ENCODE measurements at places on chromosomes 7 and 10. TPM values are rescaled to one million over a fixed set of nuclear protein-coding genes. Genes with fewer than 3 reads are reported as not detected.

DNA sequence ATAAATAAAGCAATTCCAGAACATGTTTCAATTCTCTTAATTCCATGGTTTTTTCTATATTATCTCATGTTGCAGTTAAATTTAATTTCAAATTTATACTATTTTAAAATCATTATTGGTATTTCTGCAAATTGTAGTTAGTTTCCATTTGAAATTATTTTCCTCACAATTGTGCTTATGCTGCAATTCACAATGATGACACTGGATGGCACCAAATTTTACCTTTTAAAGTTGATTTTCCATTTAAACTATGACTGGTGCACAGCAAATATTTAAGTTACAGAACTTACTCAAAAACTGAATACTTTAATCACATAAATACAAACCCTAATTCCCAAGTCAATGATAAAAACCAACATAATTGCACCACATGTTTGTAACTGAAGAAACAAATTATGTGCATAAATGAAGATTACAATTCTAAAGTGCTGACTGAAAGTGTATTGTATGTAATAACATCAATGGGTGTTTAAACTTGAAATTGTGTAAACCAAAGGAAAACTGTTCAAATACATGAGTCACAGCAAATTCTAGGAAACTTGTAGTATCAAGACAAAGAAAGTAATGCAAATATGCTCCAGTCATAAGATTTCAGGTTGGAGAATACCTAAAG lies 75.3 kb upstream of the AASS start:
- no peak overlapping the region for H3K4me3 ChIP-seq
- H3K27ac ChIP-seq, result no peak overlapping the region
- no peaks in the 10 kb centered on the region for H3K4me1 ChIP-seq
- DNase-seq, result no peak

DNA sequence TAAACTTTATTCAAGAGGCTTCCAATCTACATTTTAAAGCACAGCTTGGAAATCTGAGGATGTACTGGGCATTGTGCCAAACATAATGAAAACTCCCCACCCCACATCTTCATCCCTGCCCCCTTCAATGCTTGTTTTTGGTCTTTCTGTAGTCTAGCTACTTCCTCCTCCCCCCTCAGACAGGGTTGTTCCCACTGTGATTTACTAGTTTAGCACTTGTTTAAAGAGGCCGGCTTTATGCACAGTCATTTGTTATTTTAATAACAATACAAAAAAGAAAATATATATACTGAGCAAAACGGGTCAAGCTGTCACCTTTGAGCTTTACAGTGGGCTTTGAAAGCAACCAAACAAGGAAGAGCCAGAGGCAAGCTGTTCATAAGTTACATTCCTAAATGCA lies 132.6 kb downstream of the CHRM2 start:
- no peak overlapping the region for H3K27ac ChIP-seq
- no peak for DNase-seq
- H3K36me3 ChIP-seq, result no peaks in the 10 kb centered on the region
- no peak overlapping the region for H3K4me3 ChIP-seq
- no peaks in the 10 kb centered on the region for H3K4me1 ChIP-seq

DNA sequence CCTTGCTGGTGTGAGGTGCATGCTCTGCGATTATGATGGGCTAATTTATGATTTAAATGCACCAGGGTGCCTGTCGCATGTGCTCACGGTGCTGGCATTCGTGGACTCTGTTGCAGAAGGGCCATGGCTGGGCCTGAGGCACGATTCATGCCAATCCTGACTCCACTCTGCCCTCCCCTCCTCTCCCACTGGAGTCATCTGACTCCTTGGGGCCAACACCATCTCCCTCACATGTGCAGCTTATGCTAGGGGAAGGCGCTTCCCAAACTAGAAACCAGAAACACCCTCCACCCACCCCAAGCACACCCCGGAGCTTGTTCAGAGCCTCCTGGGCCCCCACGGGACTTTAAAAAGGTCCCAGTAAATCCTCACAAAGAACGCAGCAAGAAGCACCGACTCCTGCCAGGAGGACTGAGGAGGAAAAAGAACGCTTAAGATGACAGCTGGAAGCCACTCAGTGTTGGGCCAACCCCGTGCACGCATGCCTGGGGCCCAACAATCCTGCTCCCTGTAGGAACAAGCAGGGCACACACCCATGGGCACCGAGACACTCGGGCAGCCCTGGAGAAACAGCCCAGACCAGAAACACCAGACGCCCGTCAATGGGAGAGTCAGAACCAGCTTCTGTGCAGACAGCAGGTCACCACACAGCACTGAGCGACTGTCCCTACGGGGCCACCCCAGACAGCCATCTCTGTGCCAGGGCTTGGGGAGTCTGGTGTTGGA lies 14.1 kb downstream of the BRI3 start:
- H3K36me3 ChIP-seq, result no peaks in the 10 kb centered on the region
- no peaks in the 10 kb centered on the region for H3K4me1 ChIP-seq
- DNase-seq, result no peak
- no peak overlapping the region for H3K4me3 ChIP-seq
- no peaks in the 10 kb centered on the region for H3K27me3 ChIP-seq

GRCh38 chr10:18195060-18195799 lies 55.0 kb downstream of the CACNB2 start:
- no peak overlapping the region for H3K4me3 ChIP-seq
- no peaks in the 10 kb centered on the region for H3K4me1 ChIP-seq
- H3K27ac ChIP-seq, result no peak overlapping the region

GRCh38 chr10:109957092-109957797 lies 33.9 kb upstream of the XPNPEP1 start:
- no peaks in the 10 kb centered on the region for H3K36me3 ChIP-seq
- H3K27me3 ChIP-seq, result peaks cover 5% of the 10 kb centered on the region

GRCh38 chr7:139660317-139661042 lies 117.3 kb downstream of the HIPK2 start:
- no peak for DNase-seq
- H3K27ac ChIP-seq, result no peak overlapping the region
- H3K27me3 ChIP-seq, result no peaks in the 10 kb centered on the region

GRCh38 chr7:117737926-117738325 lies 135.3 kb downstream of the CTTNBP2 start:
- no peaks in the 10 kb centered on the region for H3K36me3 ChIP-seq
- no peak overlapping the region for H3K4me3 ChIP-seq
- no peaks in the 10 kb centered on the region for H3K4me1 ChIP-seq
- H3K27me3 ChIP-seq, result no peaks in the 10 kb centered on the region

GRCh38 chr10:69361303-69361614 lies 55.5 kb downstream of the TACR2 start:
- H3K36me3 ChIP-seq, result peaks cover 61% of the 10 kb centered on the region
- H3K27me3 ChIP-seq, result no peaks in the 10 kb centered on the region
- no peak for DNase-seq
- peak overlapping the region; percentile 90 for H3K27ac ChIP-seq

- no peak for DNase-seq
- H3K4me1 ChIP-seq, result no peaks in the 10 kb centered on the region
- no peak overlapping the region for H3K4me3 ChIP-seq
- H3K27me3 ChIP-seq, result peaks cover 7% of the 10 kb centered on the region
Observed at GRCh38 chr7:90262438-90262837, 17.5 kb downstream of the CFAP69 start.

GRCh38 chr7:12814828-12815227 lies 127.4 kb downstream of the ARL4A start:
- no peak for DNase-seq
- H3K27ac ChIP-seq, result no peak overlapping the region
- no peak overlapping the region for H3K4me3 ChIP-seq
- H3K36me3 ChIP-seq, result no peaks in the 10 kb centered on the region
- H3K4me1 ChIP-seq, result no peaks in the 10 kb centered on the region

DNA sequence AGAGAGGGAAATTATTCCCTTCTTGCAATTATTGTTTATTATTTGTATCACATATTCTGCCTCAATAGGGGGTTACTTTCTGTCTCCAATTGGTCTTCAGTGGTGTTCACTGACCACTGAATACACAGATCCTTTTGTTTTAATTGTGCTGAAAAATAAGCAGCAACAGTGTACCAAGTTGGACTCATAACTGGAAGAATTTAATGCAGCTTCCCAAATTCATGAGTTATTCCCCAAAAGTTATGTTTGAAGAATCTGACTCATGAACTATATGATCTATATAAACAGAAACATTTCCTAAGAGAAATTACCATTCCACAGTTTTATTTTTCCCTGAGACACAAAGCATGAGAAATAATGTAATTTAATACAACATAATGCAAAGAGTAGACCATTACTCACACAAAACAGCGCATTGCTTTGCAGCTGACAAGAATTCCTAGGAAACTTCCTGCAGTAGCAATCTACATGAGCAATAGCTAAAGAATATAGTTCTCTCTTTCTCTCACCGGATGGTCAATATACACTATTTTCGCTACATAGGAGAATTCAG lies 479.2 kb downstream of the HTR7 start:
- no peaks in the 10 kb centered on the region for H3K4me1 ChIP-seq
- H3K27ac ChIP-seq, result no peak overlapping the region
- no peaks in the 10 kb centered on the region for H3K36me3 ChIP-seq
- no peaks in the 10 kb centered on the region for H3K27me3 ChIP-seq
- H3K4me3 ChIP-seq, result no peak overlapping the region

The HSPA14 gene
- total RNA-seq, result 26.8 TPM

The ATP6V0E2 gene
- 76.1 TPM for total RNA-seq

The DLG5 gene
- 2.9 TPM for total RNA-seq

The AKR1C1 gene
- total RNA-seq, result 1.1 TPM

The GPR37 gene
- total RNA-seq, result not detected

The DHTKD1 gene
- total RNA-seq, result 20.2 TPM

Data from activated CD4-positive, alpha-beta T cell treated with anti-CD3 and anti-CD28 coated beads, Interleukin-2, amount 10 ng/mL, durations not matched to agents 7 days and 5 days (primary cell).